ENCODE measurements at places on chromosomes 11 and 22.

DNA sequence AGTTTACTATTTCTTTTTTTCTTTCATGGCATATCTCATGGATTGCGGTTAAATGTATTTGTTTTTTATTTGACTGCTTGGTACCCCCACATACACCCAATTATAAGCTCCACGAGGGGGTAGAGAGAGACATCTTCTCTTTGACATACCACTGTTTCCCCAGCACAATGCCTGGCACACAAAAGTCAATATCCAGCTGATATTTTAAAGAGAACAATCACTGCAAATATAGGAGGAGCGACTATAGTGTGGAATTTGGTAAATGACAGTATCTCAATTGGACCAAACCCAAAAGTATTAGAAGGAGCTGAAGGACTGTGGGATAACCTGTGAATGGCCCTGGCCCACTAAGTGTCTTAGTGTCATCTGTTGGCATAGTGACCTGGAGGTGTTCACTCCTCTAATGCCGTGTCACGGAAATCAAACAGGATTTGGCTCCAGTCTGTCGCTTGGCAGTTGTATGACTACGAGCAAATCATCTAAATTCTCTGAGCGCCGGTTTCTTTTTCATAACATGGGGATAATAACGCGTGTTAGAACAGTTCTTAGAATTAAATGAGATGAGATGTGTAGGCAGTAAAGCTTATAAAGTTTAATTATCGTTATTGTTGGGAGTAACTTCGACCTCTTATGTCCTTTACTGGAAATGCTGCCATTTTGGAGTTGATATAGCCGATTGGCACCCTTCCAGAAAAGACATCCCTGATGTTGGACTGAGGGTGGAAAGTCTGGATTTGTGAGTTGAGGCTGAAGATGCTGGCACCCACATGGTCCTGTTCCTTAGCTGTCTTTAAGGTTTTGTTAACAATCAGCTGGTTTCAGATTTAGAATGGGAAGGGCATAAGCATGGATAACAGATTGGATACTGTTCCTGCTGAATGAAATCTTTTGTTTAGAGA lies 144.5 kb downstream of the DBX1 start:
- DNase-seq, result no peak

DNA sequence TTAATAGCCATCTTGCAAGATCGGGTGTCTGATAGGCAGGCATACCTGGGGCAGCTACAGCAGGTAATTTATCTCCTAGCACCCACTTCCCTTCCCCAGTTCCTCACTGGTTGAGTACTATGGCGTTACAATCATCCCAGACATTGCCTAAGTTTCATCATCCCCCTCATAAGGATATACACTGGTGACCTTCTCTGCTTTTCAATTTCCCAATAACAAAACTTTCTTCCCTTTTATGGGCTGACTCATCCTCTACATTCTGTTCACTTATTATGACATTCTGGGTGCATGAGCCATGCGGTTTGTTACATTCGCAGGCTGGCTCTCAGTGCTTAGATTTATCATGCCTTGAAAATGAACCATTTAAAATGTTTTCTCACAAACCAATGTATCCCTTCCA lies 5.0 kb upstream of the MRPL11 start:
- peak; percentile 41 for DNase-seq

DNA sequence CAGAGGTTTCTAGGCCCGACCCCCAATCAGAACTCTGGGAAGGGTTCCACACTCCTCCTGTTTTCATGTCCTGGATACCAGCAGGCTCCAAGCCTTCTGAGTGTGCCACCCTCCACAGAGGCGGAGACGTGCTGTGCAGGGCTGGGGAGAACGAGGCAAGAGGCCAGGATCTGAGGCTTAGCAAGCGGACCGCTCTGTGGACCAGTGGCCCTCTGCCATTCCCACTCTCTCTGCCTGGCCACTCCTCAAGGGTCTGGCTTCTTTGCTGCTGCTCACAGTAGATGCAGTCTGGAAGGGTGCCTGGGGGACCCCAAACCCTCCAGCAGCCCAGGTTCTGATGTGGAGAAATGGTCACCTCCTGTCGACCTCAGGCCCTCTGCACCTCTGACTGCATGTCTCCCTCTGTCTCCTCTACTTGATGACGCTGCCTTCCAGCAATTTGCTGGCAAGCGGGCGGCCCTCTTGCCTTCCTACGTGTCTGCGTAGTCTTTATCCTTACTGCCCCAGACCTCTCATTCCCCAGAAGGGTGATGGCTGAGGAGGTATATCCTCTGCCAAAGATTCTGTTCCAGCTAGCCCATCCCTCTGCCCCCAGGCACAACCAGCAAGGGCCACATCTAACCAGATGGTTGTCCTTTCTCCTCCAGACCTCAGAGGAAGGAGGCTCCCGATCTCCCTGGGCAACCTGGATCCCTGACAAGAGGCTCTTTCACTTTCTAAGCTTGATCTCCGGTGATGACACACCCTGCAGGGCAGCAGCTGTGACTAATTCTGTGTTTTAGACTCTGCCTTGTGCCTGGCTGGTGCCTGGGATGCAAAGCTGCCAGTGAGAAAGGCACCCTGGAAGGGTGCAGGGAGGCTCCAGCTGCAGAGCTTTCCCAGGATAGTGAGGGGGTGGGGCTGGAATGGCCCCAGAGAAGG lies 87.3 kb downstream of the NAT10 start:
- DNase-seq, result peak; percentile 95

DNA sequence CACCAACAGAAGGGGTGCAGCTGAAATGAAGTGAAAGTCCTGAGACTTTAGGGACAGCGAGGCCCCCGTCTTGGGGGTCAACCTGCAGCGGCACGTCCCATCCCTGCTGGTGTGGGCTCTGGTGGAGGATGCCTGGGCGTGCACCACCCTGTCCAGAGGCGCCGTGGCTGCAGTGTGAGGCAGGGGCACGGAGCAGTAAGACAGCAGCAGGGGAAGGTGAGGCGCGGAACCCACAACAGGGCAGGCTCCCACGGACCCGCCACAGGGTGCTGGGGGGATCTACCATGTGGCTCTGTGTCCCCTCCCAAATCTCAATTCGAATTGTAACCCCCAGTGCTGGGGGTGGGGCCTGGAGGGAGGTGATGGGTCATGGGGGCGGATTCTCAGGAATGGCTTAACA lies 158.6 kb downstream of the SHANK2 start:
- DNase-seq, result no peak

- peak; percentile 62 for DNase-seq
Measured at GRCh38 chr22:40212121-40212520, 34.4 kb downstream of the TNRC6B start.

- DNase-seq, result no peak
Measured at GRCh38 chr11:65277631-65278277, 16.0 kb downstream of the POLA2 start.

- no peak for DNase-seq
Measured at GRCh38 chr11:64238076-64238475, 2.8 kb upstream of the FKBP2 start.

DNA sequence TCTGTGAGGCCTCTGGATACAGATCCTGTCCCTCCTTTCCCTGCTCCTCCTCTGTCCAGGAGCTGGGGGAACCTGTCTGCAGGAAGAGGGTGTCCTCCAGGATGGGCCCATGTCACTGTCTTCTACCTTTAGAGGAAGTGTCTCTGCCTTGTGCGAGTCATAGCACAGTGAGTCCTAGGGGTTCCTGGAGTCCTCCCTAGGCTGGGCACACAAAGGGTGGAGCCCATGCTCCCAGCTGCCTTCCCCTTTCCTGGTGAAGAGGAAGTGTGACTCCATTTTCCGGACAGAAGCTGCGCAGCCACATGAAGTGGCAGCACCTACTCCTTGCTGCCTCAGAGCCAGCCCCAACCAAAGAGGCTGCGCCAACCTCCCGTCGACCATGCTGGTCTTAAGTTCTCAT lies 112.2 kb downstream of the CTTN start:
- no peak for DNase-seq

GRCh38 chr11:441418-442274 lies at the start of gene ANO9:
ANO9 (minus strand) TSS chr11:442011; CDS start chr11:441926, 85 bp downstream.
- no peak for DNase-seq

GRCh38 chr11:108961095-108961494 lies 296.2 kb downstream of the DDX10 start:
- DNase-seq, result no peak

DNA sequence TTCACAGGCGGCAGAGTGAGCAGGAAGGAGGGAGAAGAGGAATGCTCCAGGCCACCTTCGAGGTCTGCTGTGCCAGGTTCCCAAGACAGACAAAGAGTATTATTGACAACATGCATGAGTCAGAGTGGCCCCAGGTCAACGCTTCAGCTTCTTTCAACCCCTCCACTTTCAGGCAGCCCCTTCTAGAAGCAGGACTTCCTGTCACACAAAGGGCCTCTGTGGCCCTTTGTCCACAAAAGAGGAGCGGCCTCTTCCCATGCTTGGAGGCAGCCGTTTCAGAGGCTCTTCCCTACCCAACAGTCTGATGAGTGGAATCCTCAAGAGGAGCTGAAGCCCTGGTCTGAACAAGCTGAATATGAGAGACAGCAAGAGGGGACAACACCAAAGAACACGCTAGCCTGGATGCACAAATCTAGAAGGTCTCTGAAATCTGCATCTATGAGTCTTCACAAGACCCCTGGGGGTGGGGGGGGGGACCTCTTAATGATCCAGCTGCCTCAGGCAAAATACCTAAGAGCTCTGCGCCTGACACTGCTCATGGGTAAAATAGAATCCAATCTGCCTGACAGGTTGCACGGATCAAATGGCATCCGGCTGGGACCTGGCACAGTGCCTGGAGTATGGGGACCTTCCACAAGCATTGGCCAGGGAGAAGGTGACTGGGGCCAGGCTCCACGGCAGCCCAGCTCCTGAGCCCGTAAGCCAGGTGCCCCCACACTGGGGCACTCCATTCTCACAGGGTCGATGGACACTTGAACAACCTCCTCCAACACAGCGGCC lies 67.5 kb downstream of the PACSIN2 start:
- no peak for DNase-seq

- no peak for DNase-seq
Measured at GRCh38 chr22:42078469-42079318, 806 bp upstream of the SMDT1 start.

- DNase-seq, result peak; percentile 62
Measured at GRCh38 chr11:122202951-122203456, 87.0 kb upstream of the BLID start.

- no peak for DNase-seq
Measured at GRCh38 chr11:773425-773824, 3.9 kb downstream of the GATD1 start.

DNA sequence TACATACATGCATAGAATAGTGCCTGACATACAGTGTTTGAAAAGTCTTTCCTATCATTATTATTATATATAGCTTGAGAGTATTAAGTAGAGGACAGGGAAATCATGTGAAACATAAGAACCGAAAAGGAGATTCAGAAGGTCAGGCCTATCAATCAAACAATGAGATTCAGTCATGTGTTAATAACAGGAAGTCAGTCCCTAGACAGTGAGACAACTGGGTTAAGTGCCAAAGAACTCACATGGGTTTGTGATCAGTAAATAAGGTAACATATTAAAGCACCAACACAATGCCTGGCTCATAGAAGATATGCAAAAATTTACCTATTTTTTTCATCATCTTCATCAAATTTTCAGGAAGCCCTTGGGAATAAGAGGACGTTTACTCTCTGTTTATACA lies 174.3 kb upstream of the FAT3 start:
- no peak for DNase-seq

DNA sequence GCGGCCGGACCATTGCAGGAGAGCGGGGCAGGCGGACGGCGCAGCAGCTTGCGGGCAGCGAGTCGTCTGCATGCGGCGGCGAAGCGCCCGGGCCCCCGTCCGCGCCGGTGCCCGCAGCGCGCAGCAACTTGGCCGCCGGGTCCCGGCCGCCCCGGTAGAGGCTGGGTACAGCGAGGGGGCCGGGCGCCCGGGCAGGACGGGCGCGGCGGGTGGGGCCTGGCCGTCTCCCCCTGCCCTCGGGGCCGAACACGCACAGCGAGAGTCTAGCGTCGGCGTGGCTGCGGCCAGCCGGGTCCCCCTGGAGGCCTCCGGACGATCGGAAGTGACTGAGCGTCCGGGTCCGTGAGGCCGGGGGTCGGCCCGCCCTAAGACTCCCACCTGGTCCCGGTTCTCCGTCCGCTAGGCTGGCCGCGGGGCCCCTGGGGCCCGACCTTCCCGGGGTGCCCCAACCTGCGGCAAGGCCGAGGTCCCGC lies 775 bp upstream of the TRABD start:
- no peak for DNase-seq

DNA sequence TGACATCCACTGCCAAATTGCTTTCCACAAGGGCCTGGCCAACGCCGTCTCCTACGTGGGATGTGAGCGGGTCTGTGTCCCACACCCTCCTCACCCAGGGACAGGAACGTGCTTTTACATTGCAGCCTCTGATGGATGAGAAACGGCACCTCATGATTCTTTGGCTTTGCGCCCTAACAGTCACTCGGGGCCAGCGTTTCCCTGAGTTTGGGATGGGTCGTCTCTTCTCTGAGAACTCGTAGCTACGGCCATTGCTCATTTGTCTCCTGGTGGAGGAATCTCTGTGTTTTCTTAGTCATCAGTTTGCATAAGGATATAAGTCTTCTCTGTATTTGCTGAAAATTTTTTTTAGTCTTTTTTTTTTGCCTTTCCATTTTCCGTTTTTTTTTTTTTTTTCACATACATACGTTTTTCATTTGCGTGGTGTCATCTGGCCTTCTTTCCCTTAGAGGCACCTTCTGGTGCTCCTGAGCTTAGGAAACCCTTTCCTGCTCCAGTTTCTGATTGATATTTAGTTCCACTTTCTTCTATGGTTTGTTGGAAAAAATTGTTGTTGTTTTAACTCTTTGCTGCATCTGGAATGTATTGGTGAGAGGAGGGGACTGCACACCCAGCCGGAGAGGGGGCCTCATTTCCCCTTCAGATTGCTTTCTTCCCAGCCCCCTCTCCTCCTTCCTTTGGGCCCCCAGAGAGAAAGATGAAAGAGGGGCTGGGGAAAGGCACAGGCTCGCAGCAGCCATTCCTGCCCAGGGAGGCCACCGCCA lies 12.0 kb downstream of the TNNT3 start:
- peak; percentile 33 for DNase-seq

- no peak for DNase-seq
Measured at GRCh38 chr22:38965614-38966379, 8.4 kb downstream of the APOBEC3A start.

- peak; percentile 64 for DNase-seq
Measured at GRCh38 chr11:6568191-6568918, 35.1 kb downstream of the RRP8 start.

- DNase-seq, result no peak
Measured at GRCh38 chr11:120871924-120872323, 152.0 kb upstream of the TBCEL start.

DNA sequence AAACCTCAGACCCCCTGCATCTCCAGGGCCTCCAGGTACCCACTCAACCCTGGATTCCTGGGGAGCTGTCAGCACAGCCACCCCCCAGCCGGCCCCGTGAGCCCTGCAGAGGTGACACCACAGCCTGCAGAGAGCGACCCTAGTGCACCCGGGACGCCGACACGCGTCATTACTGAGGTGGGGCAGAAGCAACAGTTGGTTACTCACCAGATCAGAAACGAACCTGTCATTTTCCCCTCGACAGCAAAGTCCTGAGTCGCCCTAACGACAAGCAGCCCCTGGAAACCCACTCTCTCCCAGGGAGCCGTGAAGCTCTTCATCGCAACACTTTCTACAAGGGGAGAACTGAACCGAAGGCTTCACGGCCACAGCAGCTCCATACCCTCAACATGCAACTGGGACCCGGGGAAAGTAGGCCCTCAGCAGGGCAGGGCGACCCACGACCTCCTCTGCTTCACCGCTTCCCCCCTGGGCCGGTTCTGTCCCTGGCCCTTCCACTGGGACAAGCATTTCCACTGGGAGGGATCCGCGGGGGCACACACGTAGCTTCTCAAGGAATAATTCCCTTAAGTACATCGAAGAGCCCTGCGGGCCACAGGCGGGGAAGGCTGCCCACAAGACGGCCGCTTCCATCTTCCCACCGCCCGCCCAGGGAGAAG lies 1.6 kb downstream of the BRD1 start:
- no peak for DNase-seq

All from fibroblast of the conjunctiva (primary cell).